Naive thymus-derived CD8-positive, alpha-beta T cell (primary cell): ENCODE measurements at places on chromosomes 4 and X. TPM values are rescaled to one million over a fixed set of nuclear protein-coding genes. Genes with fewer than 3 reads are reported as not detected.

- DNase-seq, result no peak
Observed at GRCh38 chr4:148800940-148801339, 358.7 kb upstream of the NR3C2 start.

DNA sequence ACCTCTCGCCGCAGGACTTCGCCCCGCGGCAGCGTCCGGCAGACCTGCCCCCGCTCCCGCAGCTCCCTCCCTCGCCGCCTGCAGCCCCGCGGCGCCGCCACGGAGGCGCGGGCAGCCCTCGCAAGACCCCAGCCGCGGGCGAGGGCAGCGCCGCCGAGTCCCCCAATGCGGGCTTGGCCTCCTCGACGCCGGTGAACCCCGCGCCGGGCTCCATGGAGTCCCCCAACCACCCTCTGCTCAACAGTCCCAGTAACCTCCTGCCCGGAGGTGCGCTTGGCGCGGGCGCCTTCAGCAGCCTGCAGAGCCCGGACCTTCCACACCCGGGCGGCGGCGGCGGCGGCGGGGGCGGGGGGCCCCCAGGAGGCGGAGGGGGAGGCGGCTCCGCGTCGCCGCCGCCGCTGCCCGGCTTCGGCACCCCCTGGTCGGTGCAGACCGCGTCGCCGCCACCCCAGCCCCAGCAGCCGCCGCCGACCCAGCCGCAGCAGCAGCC lies 1.2 kb downstream of the CPEB2 start:
- no peak for DNase-seq

DNA sequence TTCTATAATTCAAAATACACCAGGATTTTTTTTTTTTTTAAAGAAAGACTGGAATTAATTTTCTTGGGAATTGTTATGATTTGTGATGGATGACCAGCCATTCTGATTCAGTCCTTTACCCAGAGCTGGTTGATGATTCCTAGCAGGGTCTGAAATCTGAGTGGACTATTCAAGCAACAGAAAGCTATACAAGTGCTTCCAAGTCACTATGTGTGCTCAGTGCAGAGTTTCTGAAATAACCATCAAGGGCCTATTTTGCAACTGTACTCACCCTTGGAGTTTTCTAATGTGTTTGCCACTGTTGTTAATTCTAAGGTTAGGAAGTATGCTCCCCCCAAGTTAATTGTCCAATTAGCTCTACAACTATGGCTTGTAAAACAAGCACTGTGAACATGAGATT lies 137.7 kb upstream of the RAPGEF2 start:
- no peak for DNase-seq

- no peak for DNase-seq
Observed at GRCh38 chrX:104288961-104289360, 34.2 kb upstream of the ESX1 start.

GRCh38 chrX:108456971-108457477 lies 17.4 kb downstream of the COL4A5 start:
- DNase-seq, result no peak

AVPR2 gene
- not detected for total RNA-seq

DNA sequence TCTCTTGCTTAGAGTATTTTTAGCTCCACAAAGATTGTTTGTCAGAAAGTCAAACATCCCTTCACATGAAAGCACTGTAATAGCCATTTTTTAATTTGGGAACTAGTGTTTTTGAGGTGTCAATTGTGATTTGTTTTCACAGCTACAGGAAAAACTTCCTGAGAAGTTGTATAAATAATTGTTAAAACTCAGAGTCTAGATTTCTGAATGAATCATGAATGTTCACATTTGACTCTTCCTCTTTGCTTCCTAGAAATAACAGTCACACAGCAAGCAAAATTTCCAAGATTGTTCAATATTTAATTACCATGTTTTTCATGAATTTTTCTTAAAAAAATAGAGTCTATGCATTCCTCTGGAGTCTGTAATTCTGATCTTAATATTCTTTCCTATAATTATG lies 156.9 kb upstream of the SLC7A11 start:
- DNase-seq, result no peak

- DNase-seq, result no peak
Observed at GRCh38 chr4:1958276-1959103, 50.3 kb downstream of the NELFA start.

DNA sequence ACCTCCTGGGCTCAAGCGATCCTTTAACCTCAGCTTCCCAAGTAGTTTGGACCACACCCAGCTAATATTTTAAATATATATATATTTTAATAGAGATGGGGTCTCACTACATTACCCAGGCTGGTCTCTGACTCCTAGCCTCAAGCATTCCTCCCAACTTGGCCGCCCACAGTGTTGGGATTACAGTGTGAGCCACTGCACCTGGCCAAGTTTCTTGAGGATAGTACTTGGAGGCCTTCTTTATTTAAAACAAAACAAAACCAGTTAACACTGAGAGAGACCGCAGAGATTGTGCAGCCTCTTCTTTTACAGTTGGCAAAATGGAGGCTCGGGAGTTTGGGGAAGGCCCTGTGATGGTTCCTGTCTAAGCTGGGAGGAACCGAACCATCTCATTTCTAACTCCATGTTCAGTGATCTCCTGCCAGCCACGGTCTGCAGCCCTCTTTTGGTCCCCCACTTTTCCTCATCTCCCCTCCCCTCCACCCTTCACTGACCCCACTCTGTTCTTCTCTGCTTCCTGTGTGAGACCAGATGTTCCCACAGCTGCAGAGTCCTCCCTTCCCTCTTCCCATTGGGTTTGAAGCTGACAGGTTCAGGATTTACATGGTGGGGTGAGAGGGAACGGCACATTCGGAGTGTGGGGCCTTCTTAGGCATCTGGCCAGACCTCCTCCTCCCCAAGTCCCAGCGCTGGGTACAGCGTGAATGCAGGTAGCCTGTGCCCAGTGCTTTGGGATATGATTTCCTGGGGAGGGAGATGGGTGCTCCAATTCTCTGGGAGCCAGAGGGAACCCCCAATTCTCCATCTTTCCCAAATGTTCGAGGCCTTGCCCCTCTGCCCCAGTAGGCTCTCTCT lies 1.4 kb upstream of the SORCS2 start:
- DNase-seq, result no peak

ENAM gene
- total RNA-seq, result not detected

GRCh38 chrX:120281761-120282160 lies 29.5 kb downstream of the TMEM255A start:
- no peak for DNase-seq

TMEM255A gene
- total RNA-seq, result not detected

PLXNB3 gene
- total RNA-seq, result 0.41 TPM

DNA sequence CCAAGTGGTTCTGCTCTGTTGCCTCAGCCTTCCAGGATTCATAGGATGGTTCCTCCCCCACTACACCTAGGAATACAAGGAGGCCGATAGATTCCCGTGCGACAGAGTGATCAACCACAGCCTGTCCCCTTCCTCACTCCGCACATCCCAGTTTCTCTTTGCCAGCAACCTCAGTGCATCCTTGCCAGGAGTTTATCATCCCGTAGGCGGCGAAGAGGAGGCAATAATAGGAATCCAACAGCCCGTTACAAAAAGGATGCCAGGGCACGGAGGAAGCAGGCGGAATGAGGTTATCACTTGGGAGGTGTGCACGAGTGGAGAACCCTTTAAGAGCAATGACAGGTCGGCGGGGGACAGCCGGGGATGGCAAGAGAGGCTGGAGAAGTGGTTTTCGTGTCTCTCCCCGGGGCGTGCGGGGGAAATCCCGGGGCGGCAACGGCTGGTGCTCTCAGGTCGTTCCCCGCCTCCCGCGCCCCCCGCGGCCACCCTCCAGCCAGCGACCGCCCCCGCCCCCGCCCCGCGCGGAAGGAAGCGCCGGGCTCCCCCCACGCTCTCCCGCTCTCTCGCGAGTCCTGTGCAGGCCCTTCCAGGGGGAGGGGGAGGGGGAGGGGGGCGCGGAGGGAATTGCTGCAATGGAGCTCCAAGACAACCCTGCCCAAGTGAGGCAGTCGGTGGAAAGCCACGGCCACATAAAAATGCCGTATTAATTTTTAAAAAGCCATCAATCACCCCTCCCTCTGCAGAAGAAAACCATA lies 1.6 kb downstream of the PPP3CA start:
- peak; percentile 82 for DNase-seq

RTL9 gene
- not detected for total RNA-seq

IL15 gene
- 0.85 TPM for total RNA-seq

USP17L17 gene
- not detected for total RNA-seq

GRCh38 chr4:82779032-82779431 lies 19.6 kb downstream of the SCD5 start:
- DNase-seq, result no peak

DNA sequence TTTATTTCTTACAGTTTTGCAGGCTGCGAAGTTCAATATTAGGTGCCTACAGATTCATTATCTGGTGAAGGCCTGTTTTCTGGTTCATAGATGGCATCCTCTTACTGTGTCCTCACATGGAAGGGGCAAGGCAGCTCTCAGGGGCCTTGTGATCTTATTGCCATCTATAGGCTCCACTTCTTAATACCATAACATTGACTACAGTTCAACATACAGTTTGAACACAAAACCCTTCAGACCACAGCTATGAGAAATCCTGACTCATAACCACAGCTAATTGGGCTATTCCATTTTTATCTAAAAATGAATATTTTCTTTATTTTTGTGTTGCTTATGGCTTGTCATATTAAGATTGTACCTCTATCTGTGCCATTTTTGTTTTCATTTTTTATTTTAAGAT lies 72.3 kb downstream of the STAG2 start:
- no peak for DNase-seq

ELOVL6 gene
- total RNA-seq, result 2.1 TPM

- no peak for DNase-seq
Observed at GRCh38 chr4:156242390-156242789, 288.7 kb upstream of the CTSO start.

GRCh38 chr4:66160606-66161005 lies 490.3 kb upstream of the EPHA5 start:
- no peak for DNase-seq

DNA sequence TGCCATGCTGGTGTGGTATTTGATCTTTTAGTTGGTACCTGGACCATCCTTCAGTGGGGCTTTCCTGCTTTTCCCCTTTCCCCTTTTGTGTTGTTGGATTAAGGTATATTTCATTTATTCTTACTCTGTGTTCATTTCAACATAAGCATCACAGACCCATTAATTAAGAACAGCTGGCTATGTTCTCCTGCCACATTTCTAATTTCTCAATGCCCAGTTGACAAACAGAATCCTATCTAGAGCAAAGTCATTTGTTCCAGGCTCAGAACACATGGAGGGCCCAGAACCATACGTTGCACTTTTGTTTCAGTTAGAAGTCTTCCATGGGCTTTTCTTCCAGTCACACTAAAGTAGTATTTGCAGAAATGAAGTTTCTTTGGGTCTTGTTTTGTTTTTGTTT lies 46.1 kb upstream of the EOLA2 start:
- no peak for DNase-seq

DNA sequence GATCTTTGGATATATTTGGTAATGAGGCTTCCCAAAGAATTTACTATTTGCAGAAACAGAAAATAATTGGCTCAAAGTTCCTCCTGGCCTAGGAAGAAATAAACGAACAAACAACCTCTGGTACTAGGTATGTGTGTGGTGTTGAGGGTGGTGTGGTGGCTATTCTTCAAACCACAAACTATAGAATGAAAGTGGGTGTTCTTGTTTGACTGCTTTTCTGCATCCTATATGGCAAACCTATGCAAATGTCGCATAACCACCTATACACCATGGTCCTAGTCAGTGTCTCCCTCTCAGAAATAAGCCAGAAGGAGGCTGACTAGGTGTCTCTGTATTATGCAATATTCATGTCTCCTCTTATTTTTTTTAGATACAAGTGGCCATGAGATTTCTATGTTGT lies 106.6 kb upstream of the PCDH18 start:
- DNase-seq, result no peak

- DNase-seq, result no peak
Observed at GRCh38 chr4:173169178-173169427, 492 bp downstream of the GALNT7 start.

DNA sequence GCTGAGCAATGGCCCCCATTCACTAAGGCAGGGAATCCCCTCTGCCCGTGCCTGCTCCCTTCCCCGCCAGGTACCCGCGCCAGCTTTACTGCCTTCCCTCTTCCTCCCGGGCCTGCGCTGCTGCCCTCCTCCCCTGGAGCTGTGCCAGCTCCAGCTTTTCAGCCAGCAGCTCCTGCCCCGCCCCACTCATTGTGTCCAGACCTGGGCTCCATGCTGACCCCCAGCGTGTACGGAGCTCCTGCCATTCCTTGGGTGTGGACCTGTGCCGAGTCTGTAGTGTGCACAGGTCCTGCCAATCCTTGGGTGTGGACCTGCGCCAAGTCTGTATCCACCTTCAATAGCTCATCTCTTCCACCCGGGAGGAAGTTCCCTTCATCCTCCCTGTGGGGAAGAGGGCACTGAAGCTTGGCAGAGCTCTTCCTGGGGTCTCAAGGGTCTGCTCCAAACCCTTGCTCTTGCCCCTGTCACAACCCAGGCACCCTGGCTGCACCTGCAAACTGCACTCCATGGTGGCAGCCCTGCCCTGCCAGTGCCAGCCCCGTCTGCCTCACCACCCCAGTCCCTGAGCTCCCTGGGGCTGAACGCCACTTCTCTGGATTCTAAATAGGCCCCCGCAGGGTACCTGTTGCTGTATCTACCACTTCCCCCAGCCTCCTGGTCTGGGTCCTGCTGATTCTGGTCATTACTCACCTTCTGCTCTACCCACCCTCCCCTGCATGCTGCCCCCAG lies 63.9 kb downstream of the TRMT44 start:
- no peak for DNase-seq

DNA sequence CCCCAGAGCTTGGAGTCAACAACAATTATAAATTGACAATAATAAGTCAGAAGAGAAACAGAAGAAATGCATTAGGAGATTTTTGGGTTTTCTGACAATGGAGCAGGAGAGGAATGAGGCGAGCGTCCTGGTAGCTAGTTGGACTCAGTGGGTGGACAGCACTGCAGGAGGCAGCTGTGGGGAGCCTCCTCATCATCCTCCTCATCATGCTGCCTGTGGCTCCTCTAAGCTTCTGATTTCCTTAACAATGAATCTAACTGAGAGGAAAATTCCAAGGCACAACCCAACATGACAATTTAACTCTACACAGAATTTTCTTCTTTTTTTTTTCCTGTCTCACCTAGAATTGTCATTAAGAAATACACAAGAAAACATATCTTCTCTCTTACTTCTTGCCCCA lies 357.1 kb upstream of the NOCT start:
- no peak for DNase-seq

CCDC120 gene
- total RNA-seq, result 12.9 TPM

DDX3X gene
- total RNA-seq, result 340 TPM

DNA sequence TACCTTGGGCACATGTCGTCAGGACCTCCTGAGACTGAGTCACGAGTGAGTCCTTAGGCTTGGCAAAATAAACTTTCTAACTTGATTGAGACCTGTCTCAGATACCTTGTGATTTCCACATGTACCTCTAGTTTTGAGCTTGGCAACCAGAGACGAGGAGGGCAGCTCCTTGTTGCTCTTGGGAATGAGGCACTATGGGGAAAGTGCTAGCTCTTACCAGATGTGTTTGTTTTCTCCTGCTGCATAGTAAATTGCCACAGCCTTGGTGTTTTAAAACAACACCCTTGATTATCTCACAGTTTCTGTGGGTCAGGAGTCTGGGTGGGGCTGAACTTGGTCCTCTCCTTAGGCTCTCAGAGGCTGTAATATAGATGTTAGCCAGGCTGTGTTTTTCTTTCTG lies 59.1 kb upstream of the MAML3 start:
- DNase-seq, result no peak
